ENCODE measurements at places on chromosomes 5 and 9. TPM values are rescaled to one million over a fixed set of nuclear protein-coding genes. Genes with fewer than 3 reads are reported as not detected.

DNA sequence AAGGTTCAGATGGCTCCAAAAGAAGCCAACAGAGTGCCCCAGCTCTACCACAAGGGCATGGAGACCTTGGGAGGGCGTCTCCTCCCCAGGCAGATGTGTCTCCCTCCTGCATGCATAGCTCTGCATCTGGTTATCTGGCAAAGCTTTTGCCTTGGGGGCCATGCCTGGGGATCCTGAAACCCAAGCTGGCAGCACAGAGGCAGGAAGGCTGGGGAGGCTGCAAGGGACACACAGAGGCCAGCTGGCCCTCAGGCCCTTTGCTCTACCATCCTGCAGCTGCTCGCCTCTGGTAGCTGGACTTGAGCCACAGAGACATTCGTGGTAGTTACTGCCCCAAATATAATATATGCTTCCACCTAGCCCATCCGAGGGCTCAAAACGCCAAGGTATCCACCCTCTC lies 3.9 kb downstream of the SEPTIN8 start:
- peak; percentile 35 for DNase-seq

DNA sequence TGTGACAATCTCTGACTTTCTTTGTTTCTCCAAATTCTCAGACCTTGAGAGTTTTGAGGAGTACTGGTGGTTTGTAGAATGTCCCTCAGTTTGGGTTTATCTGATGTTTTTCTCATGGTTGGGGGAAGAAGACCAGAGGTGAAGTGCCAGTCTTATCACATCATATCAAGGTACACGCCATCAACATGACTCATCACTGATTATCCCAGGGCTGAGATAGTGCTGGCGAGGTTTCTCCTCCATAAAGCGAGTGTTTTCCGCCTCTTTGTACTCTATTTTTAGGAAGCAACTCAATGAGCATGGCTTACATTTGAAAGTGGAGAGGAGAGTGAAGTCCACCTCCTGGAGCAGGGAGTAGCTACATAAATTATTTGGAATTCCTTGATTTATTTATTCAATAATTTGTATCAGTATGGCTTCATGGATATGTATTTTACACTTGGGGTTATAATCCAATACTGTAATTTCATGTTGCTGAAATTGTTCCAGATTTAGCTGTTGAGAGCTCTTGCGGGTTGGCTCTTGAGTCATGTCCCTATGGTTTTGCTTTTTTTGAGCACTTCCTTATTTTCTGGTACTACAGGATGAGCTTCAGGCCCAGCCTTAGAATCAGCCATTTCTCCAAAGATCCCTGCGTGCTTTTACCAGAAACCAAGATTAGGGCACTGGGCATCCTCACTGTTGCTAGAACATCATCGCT lies 23.9 kb downstream of the DCANP1 start:
- no peak for DNase-seq

- no peak for DNase-seq
These were observed 12.6 kb downstream of the ZBTB5 start for GRCh38 chr9:37452611-37453010.

DNA sequence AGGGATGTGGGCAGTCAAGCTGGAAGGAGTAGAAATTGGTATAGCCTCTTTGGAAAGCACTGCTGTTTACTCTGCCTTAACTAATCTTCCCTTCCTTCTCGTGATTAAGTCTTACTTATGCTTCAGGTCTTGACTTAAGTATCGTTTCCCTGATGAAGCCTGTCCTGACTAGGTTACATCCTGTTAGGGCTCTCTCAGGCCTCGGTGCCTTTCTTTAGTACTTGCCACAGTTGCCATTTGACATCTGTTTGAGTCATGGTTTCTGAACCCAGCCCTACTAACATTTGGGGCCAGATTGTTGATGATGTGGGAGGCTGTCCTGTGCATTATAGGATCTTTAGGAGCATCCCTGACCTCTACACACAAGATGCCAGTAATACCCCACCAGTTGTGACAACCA lies 94.4 kb downstream of the GAPVD1 start:
- no peak for DNase-seq

DNA sequence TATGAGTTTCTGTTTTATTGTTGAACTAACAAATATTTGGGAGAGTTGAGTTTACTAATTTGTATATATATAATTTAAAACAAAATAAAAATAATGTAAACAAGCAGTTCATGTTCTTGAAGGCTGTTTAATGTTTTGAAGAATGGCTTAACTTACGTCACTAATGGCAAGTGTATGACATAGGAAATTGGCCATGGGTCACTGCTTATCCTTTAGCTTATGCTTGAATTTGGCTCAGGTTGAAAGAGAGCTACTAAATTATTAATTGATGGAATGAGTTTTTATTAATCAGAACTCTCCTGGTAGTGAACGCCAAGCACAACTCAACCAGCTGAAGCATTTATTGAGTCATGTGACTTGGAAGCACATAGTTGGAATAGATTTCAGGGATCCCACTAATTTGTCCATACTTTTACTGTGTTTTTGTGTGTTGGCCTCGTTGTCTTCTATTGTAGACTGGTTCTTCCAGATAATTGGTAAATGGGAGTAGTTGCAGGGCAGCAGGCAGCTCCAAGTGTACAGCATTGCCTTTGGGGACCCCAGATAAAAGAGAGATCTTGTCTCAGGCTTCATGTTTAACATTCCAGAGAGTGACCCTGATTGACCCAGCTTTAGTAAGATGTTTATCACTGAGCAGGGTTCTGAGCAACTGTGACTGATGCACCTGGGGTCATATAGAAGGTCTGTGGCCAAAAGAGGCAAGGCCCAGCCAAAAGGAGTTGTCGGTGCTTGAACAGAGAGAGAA lies 13.5 kb downstream of the C5orf58 start:
- DNase-seq, result no peak

DNA sequence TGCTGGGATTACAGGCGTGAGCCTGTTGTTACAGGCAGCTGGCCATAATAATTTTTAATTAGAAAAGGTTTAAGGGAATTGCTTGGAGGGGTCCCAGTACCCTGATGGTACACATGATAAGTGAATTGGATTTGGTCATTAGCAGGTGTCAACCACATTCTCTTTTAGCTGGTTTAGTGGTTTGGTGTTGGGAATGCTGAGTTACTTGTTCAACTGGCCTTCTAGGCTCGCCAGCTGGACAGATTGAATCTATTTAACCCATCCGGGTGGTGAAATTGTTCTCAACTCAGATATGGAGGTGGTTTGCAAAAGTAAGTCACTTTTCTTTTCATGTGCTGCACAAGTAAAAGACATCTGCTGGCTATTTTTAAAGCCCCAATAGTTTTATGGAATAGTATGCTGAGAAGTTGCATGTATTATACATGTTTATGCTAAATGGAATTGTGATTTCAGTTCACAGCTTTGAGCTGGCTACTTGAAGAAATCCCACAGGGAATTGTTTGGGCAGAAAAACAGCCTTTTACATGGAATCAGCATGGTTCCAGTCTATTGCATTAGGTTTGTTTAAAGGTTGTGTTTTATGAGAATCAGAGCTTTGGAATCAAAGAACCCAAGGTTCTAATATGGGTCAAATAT lies 149.8 kb upstream of the SLC28A3 start:
- DNase-seq, result no peak

GRCh38 chr9:90112788-90113187 lies 508.0 kb downstream of the GADD45G start:
- DNase-seq, result no peak

DNA sequence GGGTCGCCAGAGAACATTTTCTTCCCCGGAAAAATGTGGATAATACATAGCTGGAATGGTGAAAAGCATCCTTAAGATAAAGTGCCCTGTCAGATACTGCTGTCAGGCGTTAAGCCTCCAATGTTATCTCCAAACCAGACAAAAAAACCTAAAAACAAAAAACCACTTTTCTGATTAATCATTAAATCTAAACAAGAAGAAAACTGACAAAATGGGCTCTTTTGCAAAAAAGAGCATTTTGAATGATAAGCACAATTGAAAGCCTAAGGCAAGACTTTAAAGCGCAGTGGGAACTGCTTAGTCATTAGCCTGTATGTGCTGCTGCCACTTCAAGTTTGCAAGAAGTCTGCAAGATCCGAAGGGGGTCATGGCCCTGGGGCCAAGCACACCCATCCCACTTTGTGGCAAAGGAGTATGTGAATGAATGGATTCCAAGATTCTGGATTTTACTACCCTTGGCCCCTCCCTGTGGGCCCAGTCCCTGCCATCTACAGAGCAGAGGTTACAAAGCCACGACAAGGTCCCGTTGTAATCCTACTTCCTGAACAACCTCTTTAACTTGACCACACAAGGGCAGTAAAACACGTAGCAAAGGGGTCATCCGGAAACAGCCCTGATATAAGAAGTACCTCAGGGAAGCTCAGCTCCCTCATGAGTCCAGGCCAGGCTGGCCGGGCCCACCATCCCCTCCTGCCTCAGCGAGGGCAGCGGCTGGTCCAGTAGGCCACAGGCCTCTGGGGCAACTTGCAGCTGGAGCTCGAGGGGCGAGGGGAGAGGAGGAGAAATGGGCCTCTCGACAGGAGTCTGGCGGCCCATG lies 29.7 kb downstream of the SHB start:
- DNase-seq, result no peak

DNA sequence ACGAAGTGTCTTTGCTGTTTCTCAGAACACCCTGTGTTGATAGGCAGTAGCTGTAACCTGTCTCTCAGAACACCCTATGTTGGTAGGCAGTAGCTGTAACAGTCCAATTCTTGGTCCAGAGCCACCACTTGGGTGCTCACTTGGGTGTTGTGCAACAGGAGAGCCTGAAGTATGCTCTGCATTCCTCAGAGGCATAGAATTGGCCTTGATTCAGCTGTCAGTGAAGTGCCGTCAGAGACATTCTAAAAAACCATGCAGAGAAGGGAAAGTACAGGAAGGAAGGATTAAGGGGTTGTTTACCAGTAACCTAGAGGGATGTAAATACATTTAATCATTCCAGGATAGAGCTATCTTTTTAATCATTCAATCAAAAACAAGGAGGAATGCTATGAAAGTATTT lies 231.2 kb downstream of the ARRDC3 start:
- DNase-seq, result no peak

- no peak for DNase-seq
These were observed 88.6 kb downstream of the JAK2 start for GRCh38 chr9:5073701-5074100.

GRCh38 chr5:157479612-157480510 lies 19.8 kb downstream of the NIPAL4 start:
- no peak for DNase-seq

- no peak for DNase-seq
These were observed 269.2 kb downstream of the NR3C1 start for GRCh38 chr5:143134269-143134668.

Gene PCDHGA10
- 14.9 TPM for total RNA-seq

Gene FOXI1
- not detected for total RNA-seq

Gene MEGF10
- total RNA-seq, result 6.6 TPM

Gene CCDC127
- 9.6 TPM for total RNA-seq

Gene CYLC2
- total RNA-seq, result not detected

Gene CRB2
- not detected for total RNA-seq

Gene C7
- total RNA-seq, result not detected

Gene PCDHB15
- 4.3 TPM for total RNA-seq

All from chondrocyte (in vitro differentiated cells).